ENCODE measurements at places on chromosomes 12 and 14. TPM values are rescaled to one million over a fixed set of nuclear protein-coding genes. Genes with fewer than 3 reads are reported as not detected.

DNA sequence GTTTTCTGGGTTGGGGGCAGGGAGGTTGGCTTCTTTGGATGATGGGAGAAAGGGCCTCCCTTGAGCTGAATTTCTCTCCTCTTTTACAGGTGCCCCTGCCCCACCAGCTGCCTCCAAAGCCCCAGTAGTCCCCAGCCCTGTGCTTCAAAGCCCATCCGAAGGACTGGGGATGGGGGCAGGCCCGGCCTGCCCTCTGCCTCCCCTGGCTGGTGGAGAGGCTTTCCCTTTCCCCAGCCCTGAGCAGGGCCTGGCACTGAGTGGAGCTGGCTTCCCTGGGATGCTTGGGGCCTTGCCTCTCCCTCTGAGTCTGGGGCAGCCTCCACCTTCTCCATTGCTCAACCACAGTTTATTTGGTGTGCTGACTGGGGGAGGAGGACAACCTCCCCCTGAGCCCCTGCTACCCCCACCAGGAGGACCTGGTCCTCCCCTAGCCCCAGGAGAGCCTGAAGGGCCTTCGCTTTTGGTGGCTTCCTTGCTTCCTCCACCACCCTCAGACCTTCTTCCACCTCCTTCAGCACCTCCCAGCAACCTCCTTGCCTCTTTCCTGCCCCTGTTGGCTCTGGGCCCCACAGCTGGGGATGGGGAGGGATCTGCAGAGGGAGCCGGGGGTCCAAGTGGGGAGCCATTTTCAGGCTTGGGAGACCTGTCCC is 4.0 kb downstream of the MBD6 start:
- H3K27ac ChIP-seq, result no peak overlapping the region
- H3K4me3 ChIP-seq, result no peak overlapping the region
- peaks cover 73% of the 10 kb centered on the region for H3K36me3 ChIP-seq
- peaks cover 35% of the 10 kb centered on the region for H3K4me1 ChIP-seq
- no peaks in the 10 kb centered on the region for H3K27me3 ChIP-seq

The SDSL gene
- 13.1 TPM for polyA plus RNA-seq

DNA sequence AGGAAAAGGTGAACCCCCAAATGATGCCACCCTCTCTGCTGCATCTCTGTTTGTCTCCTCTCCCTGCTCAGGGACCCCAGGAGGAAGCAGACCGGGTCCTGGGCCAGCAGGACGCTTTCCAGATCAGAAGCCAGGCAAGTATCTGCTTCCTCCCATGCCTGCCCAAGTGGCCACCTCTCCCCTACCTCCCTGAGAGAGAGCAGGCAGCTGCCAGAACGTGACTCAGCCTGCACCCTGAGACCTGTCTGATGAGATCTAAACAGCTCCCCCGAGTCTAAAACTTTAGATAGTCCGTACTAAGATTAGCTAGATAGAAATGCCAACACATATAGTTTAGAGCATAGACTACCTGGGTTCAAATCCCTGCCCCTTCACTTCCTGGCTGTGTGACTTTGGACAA is 31.2 kb upstream of the OAS1 start:
- no peak for DNase-seq
- H3K4me3 ChIP-seq, result no peak overlapping the region

The SOAT2 gene
- 0.71 TPM for polyA plus RNA-seq

GRCh38 chr12:30795410-30796312 is 40.9 kb upstream of the CAPRIN2 start:
- H3K27me3 ChIP-seq, result peaks cover 53% of the 10 kb centered on the region
- DNase-seq, result no peak
- H3K36me3 ChIP-seq, result no peaks in the 10 kb centered on the region
- no peaks in the 10 kb centered on the region for H3K4me1 ChIP-seq
- peak overlapping the region; percentile 4 for H3K4me3 ChIP-seq

The CD4 gene
- polyA plus RNA-seq, result 50.9 TPM

- peaks cover 69% of the 10 kb centered on the region for H3K4me1 ChIP-seq
- H3K36me3 ChIP-seq, result peaks cover 31% of the 10 kb centered on the region
- peak overlapping the region; percentile 42 for H3K27ac ChIP-seq
- no peaks in the 10 kb centered on the region for H3K27me3 ChIP-seq
- no peak overlapping the region for H3K4me3 ChIP-seq
Observed at GRCh38 chr12:11827091-11828061, 177.9 kb downstream of the ETV6 start.

GRCh38 chr12:52524898-52525591 is 4.9 kb upstream of the KRT5 start:
- H3K27me3 ChIP-seq, result peaks cover 3% of the 10 kb centered on the region
- H3K36me3 ChIP-seq, result no peaks in the 10 kb centered on the region
- H3K4me3 ChIP-seq, result no peak overlapping the region
- H3K4me1 ChIP-seq, result no peaks in the 10 kb centered on the region
- no peak for DNase-seq

The PLD4 gene
- polyA plus RNA-seq, result 1.5 TPM

The INSM2 gene
- 0.21 TPM for polyA plus RNA-seq

- H3K27me3 ChIP-seq, result peaks cover 38% of the 10 kb centered on the region
- peaks cover 5% of the 10 kb centered on the region for H3K4me1 ChIP-seq
- H3K4me3 ChIP-seq, result no peak overlapping the region
Observed at GRCh38 chr12:52010152-52010622, 3.4 kb downstream of the TAMALIN start.

DNA sequence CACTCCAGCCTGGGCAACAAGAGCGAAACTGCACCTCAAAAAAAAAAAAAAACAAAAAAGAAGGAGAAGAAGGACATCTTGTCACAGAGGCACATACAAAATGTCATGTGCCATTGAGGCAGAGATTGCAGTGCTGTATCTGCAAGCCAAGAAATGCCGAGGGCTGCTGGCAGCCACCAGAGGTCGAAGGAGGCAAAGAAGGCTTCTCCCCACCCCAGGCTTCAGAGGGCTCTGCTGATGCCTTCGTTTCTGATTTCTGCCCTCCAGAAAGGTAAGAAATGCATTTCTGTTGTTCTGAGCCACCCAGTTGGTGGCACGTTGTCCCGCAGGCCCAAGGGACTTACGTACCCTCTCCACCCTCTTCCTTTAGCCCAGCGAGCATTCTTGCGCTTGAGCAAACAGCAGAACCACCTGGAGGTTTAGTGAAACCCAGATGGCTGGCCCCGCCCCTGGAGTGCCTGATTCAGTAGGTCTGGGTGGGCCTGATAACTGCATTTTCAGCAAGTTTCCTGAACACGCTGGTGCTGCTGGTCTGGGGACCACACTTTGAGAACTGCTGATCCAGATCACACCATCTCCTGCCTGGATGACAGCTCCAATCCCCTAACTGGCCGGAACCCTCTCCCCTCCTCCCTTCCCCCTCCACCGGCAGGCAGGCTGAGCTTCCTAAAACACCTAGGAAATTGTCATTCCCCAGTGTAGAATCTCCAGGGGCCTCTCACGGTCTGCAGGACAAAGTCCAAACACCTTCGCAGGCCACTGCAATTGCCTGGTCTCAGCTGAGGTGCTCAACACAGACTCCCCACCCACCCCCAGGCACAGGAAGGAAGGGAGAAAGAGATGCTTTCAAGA is 21.1 kb upstream of the SCARB1 start:
- H3K27ac ChIP-seq, result peak overlapping the region; percentile 30
- no peaks in the 10 kb centered on the region for H3K27me3 ChIP-seq
- peaks cover 29% of the 10 kb centered on the region for H3K4me1 ChIP-seq
- no peak overlapping the region for H3K4me3 ChIP-seq

- DNase-seq, result no peak
- no peak overlapping the region for H3K4me3 ChIP-seq
Observed at GRCh38 chr14:98808494-98809407, 463.2 kb downstream of the BCL11B start.

DNA sequence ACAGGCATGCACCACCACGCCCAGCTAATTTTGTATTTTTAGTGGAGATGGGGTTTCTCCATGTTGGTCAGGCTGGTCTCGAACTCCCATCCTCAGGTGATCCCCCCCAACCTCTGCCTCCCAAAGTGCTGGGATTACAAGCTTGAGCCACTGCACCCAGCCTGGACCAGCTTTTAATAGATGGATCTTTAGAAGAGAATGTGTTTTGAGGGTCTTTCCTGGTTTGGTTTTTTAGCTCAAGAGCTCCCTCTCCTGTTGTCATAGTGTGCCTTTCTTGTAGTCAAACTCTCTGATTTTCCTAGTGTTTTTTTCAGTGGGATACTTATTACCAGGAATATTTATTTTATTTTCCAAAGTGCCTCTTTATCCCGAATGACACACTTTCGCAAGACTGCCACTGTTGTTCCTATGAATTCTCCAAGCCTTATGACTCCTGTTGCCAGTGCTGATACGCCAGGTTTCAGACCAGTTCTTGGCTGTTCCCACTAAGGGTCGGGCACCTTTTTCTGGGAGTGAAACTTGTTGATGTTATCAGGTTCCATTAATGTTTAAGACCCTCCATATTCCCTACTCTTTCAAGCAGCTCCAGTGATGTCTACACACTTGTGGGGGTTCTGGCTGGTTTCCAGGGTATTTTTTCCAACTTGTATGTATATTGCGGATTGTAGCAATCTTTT is 31.5 kb upstream of the LIMA1 start:
- H3K27me3 ChIP-seq, result no peaks in the 10 kb centered on the region
- no peak overlapping the region for H3K27ac ChIP-seq
- H3K4me1 ChIP-seq, result no peaks in the 10 kb centered on the region
- DNase-seq, result no peak
- no peak overlapping the region for H3K4me3 ChIP-seq

The RND1 gene
- 1.8 TPM for polyA plus RNA-seq

GRCh38 chr12:51911788-51912711 is 4.7 kb downstream of the ACVRL1 start:
- H3K4me1 ChIP-seq, result no peaks in the 10 kb centered on the region
- DNase-seq, result no peak

GRCh38 chr14:81209167-81209836 is 11.5 kb downstream of the GTF2A1 start:
- peaks cover 68% of the 10 kb centered on the region for H3K36me3 ChIP-seq
- no peak for DNase-seq
- H3K27ac ChIP-seq, result no peak overlapping the region
- H3K27me3 ChIP-seq, result no peaks in the 10 kb centered on the region
- H3K4me1 ChIP-seq, result no peaks in the 10 kb centered on the region
- no peak overlapping the region for H3K4me3 ChIP-seq

DNA sequence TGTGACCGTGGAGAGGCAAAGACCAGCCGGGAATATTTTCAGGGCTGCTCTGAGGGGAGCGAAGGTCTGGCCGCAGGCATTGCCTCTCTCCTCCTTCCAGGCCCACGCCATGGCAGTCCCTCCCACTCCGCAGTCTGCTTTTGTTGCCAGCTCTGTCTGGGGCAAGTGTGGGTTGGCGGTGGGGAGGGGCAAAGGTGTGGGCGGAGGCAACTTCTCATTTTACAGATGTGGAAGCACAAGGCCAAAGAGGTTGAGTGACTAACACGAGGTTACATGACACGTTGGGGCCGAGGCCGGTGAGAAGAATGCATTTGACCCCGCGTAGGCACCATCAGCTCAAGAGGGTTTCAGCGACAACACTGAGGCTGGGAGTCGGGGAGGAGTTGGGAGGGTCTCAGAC is 6.1 kb upstream of the FAIM2 start:
- no peaks in the 10 kb centered on the region for H3K27me3 ChIP-seq
- no peak overlapping the region for H3K27ac ChIP-seq
- DNase-seq, result no peak
- H3K36me3 ChIP-seq, result no peaks in the 10 kb centered on the region

The MFAP5 gene
- polyA plus RNA-seq, result 6.7 TPM

GRCh38 chr12:25997201-25997963 is 38.9 kb downstream of the RASSF8 start:
- H3K4me1 ChIP-seq, result no peaks in the 10 kb centered on the region
- H3K27me3 ChIP-seq, result no peaks in the 10 kb centered on the region
- no peak overlapping the region for H3K27ac ChIP-seq
- no peaks in the 10 kb centered on the region for H3K36me3 ChIP-seq

The SLIRP gene
- 223 TPM for polyA plus RNA-seq

The GLT8D2 gene
- 2.4 TPM for polyA plus RNA-seq

- no peaks in the 10 kb centered on the region for H3K4me1 ChIP-seq
- H3K36me3 ChIP-seq, result no peaks in the 10 kb centered on the region
- H3K27me3 ChIP-seq, result no peaks in the 10 kb centered on the region
Observed at GRCh38 chr14:57089901-57090300, 178.8 kb downstream of the EXOC5 start.

The PTPN11 gene
- polyA plus RNA-seq, result 24.4 TPM

The STAB2 gene
- polyA plus RNA-seq, result 0.11 TPM

The MAP3K9 gene
- polyA plus RNA-seq, result 0.75 TPM

DNA sequence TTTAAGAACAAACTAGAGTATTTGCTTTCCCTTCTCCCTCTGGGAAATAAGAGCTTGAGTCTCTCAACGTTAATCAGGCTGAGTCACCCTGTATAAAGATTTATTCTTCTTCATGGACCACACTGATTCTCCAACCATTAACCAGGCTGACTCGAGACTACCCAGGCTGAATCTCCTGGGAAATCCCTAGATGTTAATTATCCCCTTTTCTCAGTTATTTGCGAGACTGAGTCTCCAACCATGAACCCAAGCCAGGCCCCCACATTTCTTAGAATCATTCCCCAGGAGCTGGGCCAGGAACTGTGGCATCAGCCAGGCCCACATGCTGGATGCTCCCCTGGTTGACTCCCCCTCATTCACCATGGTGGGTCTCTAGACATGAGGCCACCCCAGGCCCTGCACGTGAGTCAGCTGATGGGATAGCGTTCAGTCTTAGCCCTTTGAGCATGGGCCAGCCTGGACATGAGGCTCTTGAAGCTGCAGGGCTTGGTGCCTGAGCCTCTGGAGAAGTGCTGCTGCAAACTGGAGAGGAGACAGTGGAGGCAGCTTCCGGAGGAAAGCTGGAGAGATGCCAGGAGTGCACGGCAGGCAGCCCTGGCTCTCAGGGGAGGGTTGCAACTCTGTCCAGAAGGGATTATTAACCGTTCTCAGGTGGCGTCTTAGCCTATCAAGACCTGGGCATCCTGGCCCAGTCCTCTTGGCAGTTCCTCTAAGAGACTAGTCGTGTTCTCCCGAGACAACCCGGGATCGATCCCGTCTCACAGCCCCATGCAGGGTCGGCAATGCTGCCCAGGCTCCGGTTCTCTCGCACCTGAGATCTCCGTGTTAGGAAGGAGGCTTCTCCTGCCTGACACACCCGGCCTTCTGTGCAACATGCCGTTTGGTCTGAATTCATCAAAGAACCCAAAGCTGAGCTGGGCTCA is 296.6 kb downstream of the ADGRD1 start:
- no peaks in the 10 kb centered on the region for H3K36me3 ChIP-seq
- H3K27ac ChIP-seq, result no peak overlapping the region
- DNase-seq, result no peak
- no peaks in the 10 kb centered on the region for H3K4me1 ChIP-seq
- H3K4me3 ChIP-seq, result no peak overlapping the region

The HHIPL1 gene
- polyA plus RNA-seq, result 0.23 TPM

DNA sequence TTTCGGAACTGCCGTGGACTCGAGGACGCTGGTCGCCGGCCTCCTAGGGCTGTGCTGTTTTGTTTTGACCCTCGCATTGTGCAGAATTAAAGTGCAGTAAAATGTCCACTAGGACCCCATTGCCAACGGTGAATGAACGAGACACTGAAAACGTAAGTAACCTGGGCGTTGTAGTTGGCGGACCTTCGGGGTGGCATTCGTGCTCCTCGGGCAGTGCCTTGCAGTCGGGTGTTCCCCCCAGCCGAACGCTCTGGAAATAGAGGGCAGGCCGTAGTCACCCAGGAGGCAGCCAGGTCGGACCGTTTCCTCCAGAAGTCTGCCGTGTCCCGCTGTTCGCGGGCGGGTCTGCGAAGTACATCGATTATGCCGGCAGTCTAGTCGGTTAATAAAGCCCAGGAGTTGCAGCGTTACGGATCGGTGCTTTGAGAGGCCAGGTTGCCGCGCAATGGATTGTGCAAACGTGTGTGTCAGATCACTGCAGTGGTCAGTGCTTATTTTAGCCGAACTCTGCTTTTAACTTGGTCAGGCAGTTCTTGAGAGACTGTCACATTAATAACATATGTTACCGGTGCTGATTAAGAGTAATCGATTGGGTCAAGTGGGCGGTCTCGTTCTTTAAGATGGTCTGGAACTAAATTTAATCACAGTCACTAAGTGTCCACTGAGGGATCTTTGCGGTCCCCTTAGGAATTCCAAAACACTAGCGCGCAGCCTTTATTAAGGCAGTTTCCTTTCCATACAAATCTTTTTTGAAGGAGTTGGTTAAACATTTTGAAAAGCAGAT is 906 bp downstream of the MARK3 start:
- peaks cover 2% of the 10 kb centered on the region for H3K27me3 ChIP-seq
- H3K36me3 ChIP-seq, result no peaks in the 10 kb centered on the region
- H3K4me1 ChIP-seq, result peaks cover 17% of the 10 kb centered on the region
- DNase-seq, result no peak

All from thymus (tissue), 14 donors.